ENCODE measurements at places on chromosomes 1 and 21.

DNA sequence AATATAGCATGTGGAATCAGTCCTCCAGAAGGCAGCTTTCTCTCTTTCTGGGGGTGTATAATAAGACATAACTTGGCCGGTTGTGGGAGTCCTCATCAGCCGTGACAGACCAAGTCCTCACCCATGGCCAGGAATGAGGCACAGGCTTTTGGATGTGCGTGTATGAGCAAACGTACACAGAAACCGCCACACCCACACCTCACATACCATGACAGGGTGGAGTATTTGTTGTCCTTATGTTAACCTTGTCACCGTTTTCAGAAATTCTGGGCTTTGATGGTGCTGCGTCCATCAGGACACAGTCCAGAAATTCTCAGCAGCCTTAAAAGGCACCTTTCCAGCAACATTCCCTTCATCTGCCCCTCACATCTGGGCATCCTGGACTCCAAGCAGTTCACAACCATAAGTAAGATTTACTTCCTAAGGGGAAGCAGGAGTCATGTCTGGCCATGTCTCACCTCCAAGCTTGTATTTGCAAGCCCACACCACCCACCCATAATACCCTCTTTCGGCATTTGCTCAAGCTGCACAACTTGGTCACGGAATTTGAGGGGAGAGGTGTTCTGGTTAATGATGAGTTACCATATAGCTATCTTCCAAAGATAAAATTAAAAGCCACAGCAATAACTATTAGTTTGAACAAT, 12.4 kb downstream of the C1orf116 start:
- no peak for DNase-seq

DNA sequence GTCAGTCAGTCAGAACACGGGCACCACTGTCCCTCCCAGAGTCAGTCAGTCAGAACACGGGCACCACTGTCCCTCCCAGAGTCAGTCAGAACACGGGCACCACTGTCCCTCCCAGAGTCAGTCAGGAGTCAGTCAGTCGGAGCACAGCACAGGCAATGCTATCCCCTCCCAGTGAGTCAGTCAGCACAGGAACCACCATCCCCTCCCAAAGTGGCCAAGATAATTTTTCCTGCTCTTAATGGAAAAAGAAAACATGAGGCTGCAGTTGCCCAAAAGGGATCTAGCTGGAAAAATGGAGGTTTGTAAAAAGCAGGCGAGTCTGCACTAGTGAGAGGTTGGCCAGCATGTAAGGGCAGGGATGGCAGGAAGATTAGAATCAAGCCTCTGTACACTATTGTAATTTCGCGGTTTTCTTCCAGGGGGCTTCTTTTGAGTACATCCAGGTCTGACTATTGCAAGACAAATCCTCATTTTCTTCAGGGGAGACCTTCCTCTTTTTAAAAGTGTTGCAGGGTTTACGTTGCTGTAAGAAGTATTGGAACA, 213.8 kb downstream of the SIPA1L2 start:
- DNase-seq, result no peak

- no peak for DNase-seq
Measured at GRCh38 chr1:110308247-110308646, 30.9 kb upstream of the RBM15 start.

DNA sequence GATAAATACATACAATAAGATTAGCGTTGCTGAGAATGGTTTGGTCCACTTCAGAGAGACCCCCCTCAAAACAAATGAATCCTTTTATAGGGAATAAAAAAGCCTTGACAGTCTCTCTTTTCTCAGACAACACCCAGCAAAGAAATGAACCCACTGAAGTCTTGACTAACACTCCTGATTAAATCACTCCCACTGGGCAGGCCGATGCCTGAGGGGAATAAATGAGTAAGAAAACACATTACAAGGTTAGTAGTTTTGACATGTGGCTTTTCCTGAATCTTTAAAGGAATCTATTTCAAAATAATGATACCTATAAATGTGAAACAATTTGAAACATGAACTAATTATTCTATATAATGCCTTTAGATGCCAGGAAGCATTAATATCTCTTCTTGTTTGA, 146.9 kb upstream of the POGK start:
- DNase-seq, result no peak

- no peak for DNase-seq
Measured at GRCh38 chr1:55107101-55107500, 67.8 kb downstream of the PCSK9 start.

- DNase-seq, result no peak
Measured at GRCh38 chr1:48049823-48050535, 52.8 kb upstream of the TRABD2B start.
